Uterine smooth muscle cell (primary cell): ENCODE measurements at places on chromosomes 5 and 9. TPM values are rescaled to one million over a fixed set of nuclear protein-coding genes. Genes with fewer than 3 reads are reported as not detected.

The SPOCK1 gene
- total RNA-seq = 42.7 and 167 TPM in 2 replicates

The IGFBPL1 gene
- total RNA-seq = 0.12 TPM in 1 of 2 replicates, not detected in the other

The CBY3 gene
- total RNA-seq = 0.50 TPM in 1 of 2 replicates, not detected in the other

The LRRC19 gene
- not detected in 2 replicates for total RNA-seq

The PCDHGC5 gene
- 2.3 and 2.9 TPM in 2 replicates for total RNA-seq

The MYOT gene
- total RNA-seq = not detected in 2 replicates

The LHX6 gene
- total RNA-seq = under 0.01 TPM in 1 of 2 replicates, not detected in the other

The ADAMTS19 gene
- total RNA-seq = 0.12 and 1.2 TPM in 2 replicates

The ENC1 gene
- total RNA-seq = 27.7 and 32.9 TPM in 2 replicates

The ACSL6 gene
- 0.11 TPM in 1 of 2 replicates, not detected in the other for total RNA-seq

The AMBP gene
- total RNA-seq = not detected in 2 replicates

The PRPF4 gene
- total RNA-seq = 23.9 and 46.6 TPM in 2 replicates

The GPR150 gene
- total RNA-seq = 0.12 and 0.33 TPM in 2 replicates

The ITGA2 gene
- 40.7 and 122 TPM in 2 replicates for total RNA-seq

The AJM1 gene
- total RNA-seq = 1.4 and 3.5 TPM in 2 replicates

The RGMB gene
- total RNA-seq = 71.2 and 121 TPM in 2 replicates

The C5orf63 gene
- total RNA-seq = 2.7 and 3.1 TPM in 2 replicates

The ARID3C gene
- total RNA-seq = 0.12 and 0.22 TPM in 2 replicates

The KLHL3 gene
- 3.4 and 4.0 TPM in 2 replicates for total RNA-seq

The TLX3 gene
- not detected in 2 replicates for total RNA-seq

The CLIC3 gene
- 0.55 and 3.0 TPM in 2 replicates for total RNA-seq

The LSM11 gene
- 5.7 and 6.6 TPM in 2 replicates for total RNA-seq

The UNC13B gene
- total RNA-seq = 20.7 and 28.2 TPM in 2 replicates

The ELL2 gene
- 53.6 and 63.7 TPM in 2 replicates for total RNA-seq

The FREM1 gene
- 0.11 and 1.1 TPM in 2 replicates for total RNA-seq

The FOXD4L3 gene
- total RNA-seq = not detected in 2 replicates

The FCHO2 gene
- 9.5 and 13.9 TPM in 2 replicates for total RNA-seq

The PCAT7 gene
- not detected in 2 replicates for total RNA-seq

The SLC46A2 gene
- not detected in 2 replicates for total RNA-seq

The MVB12B gene
- 3.5 and 3.8 TPM in 2 replicates for total RNA-seq

The IRX2 gene
- total RNA-seq = under 0.01 and 0.11 TPM in 2 replicates

The SIMC1 gene
- total RNA-seq = 5.2 and 6.7 TPM in 2 replicates

The GZMA gene
- not detected in 2 replicates for total RNA-seq

The ROR2 gene
- total RNA-seq = 8.9 and 18.7 TPM in 2 replicates

The LCN15 gene
- not detected in 2 replicates for total RNA-seq

The DNAJA1 gene
- total RNA-seq = 106 and 129 TPM in 2 replicates
